ENCODE measurements at places on chromosomes 5 and 9. TPM values are rescaled to one million over a fixed set of nuclear protein-coding genes. Genes with fewer than 3 reads are reported as not detected.

Gene LAMC3
- 13.3 TPM for total RNA-seq

DNA sequence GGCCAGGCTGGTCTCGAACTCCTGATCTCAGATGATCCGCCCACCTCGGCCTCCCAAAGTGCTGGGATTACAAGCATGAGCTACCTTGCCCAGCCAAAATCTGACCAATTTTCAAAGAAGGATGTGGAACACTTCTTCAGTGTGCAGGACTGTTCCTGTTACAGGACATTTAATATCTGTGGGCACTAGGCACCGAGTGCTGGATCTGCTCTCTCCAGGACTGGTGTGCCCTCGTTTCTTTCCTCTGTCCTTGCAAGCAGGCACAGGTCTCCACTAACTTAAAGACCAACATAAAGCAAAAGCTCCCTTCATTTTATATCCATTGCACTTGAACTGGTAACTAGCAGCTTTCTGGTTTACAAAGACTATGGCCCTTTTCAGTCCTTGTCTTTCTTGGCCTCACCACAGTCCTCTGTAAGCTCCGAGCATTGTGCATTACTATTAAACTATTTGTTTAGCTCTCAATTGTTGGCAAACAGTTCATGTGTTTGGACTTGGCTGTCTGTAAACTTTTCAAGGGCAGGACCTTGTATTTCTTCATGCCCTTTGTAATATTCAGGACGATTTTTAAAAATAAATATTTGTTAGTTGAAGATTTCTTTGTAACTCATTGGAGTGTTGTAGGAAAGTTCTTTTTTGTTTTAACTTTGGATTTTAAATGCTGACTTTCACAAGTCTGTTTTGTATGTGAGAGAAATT is 37.3 kb downstream of the ARHGEF28 start:
- no peaks in the 10 kb centered on the region for H3K27me3 ChIP-seq
- no peaks in the 10 kb centered on the region for H3K36me3 ChIP-seq
- no peak for DNase-seq
- no peaks in the 10 kb centered on the region for H3K4me1 ChIP-seq
- H3K4me3 ChIP-seq: no peak overlapping the region

DNA sequence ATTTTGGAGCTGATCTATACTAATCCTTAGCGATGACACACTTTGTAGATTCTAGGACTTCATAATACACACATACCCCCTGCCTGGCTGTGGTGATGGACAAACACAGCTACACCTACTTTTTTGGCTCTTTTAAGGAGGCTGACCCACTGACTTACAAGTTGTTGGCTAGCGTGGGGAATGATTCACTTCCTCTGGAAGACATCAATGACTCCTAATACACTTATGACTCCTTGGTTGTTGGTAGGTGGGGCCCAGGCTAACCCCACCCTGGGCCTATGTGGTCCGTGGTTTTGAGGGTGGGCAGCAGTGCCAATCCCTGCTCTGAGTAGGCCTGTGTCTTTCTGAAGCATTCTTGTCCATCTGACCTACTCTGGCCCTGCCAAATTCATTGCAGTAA is 144.4 kb downstream of the SLC12A2 start:
- no peaks in the 10 kb centered on the region for H3K36me3 ChIP-seq
- no peaks in the 10 kb centered on the region for H3K27me3 ChIP-seq
- no peaks in the 10 kb centered on the region for H3K4me1 ChIP-seq

DNA sequence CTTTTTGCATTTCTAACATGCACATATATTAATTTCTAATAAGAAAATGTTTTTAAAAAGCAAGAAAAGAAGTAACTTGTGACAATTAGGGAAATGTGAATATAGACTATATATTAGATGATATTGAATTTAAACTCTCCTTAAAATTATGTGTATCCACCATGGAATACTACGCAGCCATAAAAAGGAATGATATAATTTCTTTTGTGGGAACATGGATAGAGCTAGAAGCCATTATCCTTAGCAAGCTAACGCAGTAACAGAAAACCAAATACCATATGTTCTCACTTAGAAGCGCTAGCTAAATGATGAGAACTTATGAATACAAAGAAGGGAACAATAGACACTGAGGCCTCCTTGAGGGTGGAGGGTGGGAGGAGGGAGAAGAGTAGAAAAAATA is 23.8 kb upstream of the AP3B1 start:
- H3K36me3 ChIP-seq: no peaks in the 10 kb centered on the region
- H3K27me3 ChIP-seq: no peaks in the 10 kb centered on the region
- H3K4me3 ChIP-seq: no peak overlapping the region
- no peak overlapping the region for H3K27ac ChIP-seq
- DNase-seq: no peak

- H3K27me3 ChIP-seq: no peaks in the 10 kb centered on the region
- H3K4me3 ChIP-seq: no peak overlapping the region
- no peaks in the 10 kb centered on the region for H3K4me1 ChIP-seq
- no peak overlapping the region for H3K27ac ChIP-seq
- no peak for DNase-seq
These were observed 320.1 kb upstream of the TARS1 start for GRCh38 chr5:33120671-33121070.

- H3K4me3 ChIP-seq: no peak overlapping the region
- DNase-seq: no peak
- H3K27me3 ChIP-seq: no peaks in the 10 kb centered on the region
- H3K4me1 ChIP-seq: no peaks in the 10 kb centered on the region
- no peaks in the 10 kb centered on the region for H3K36me3 ChIP-seq
These were observed 379.2 kb upstream of the CDH18 start for GRCh38 chr5:20367178-20367577.
